BJ (cell line): ENCODE measurements at places on chromosomes 6 and 20.

DNA sequence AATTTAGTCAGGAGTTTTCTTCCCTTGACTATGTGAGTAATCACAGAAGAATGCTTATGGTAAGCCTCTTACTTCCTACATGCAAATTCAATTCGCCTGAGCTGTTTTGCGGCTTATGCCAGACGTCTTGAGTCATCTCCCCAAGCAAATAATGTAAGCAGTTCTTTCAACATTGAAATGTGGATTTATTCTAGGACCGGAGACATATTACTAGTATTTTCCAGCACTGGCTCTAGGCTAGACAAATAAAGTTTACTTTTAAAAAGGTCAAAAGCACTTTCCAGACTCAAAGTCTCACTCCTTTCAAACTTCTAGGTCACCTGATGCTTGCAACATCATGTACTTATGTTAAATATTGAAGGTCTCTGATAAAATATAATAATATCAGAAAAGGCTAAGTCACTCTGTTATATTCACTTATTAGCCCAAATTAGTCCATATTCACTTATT lies 38.1 kb upstream of the NOX3 start:
- DNase-seq: peak; percentile 98

DNA sequence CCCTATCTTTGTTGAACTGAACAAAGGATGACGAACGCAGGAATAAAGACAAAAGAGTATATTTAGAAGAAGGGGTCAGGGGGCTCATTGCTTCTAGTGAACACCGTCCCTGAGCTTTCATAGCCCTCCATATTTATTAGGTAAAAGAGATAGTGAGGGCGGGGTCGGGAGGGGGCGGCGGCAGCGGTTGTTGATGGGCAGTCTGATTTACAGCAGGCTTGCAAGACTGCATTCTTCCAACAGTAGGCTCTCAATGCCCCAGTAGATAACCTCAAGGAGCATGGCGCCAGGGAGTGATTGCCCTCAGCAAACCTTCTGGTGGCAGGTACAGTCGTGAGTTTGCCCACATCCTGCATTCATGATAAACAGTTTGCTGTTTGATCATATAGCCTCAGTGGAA lies 563.3 kb upstream of the SYNCRIP start:
- no peak for DNase-seq

DNA sequence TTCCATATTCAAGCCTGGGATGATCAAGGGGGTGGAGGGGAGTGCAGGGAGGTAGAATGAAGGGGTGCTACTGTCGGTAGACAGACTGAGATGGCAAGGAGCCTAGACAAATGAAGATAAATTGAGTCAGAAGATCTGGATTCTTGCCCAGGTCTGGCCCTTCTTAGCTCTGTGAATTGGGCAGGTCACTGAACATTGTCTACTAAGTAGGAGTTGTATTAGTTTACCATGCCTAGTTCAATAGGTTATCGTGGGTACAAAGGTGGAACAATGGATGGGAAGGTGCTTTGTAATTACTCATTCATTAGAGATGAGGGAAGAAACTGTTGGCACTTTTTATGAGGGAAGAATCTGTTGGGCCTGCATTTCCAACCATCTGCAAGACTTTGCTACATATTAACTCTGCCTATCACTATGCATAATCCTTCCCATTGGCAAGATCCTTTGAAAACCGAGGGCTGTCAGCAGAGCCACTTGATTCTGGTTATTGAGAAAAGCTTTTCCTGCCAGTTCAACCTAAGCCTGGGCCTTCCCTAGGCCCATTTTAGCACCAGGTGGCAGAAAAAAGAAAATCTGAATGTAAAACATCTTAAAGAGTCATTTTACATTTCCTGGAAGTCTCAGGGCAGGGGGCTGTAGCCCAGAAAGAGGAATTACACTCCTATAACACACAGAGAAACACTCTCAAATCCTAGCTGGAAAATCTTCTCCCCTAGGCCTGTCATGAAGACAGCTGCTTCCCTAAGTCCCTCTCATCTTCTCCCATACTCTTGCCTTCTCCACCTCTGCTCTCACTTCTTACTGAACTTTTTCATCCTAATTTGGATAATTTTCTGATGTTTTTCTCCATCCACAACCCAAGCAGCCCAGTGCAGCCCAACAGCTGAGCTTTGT lies 103.5 kb downstream of the CD24 start:
- DNase-seq: no peak

- no peak for DNase-seq
Observed at GRCh38 chr20:542777-543368, 717 bp downstream of the CSNK2A1 start.

GRCh38 chr6:20606831-20607230 lies 72.6 kb downstream of the CDKAL1 start:
- DNase-seq: no peak

DNA sequence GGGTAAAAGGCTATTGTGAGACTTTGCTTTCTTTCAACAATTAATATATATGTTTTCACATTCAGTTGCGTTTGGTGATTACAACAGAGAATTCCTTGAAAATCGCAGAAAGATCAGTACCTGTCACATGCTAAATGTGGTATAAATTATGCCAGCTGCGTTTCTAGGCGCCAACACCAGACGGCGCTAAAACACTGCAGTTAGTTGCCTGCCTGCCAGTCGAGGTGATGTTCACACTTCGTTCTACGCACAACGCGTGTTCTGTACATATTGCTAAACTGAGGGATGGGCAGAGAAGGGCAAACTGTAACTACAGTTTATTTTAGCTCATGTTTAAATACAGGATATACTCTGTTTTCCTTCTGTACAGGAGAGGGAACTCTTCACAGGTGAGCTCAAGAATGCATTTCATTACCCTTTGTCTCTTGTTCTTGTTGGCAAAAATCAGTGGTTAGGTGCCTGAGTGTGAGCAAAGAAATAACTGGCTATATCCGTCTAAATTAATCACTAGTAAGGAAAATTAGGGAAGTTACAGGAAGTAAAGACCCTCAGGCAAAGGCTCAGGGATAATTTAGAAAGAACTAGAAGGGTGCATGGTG lies 100.1 kb upstream of the RGS17 start:
- DNase-seq: no peak

DNA sequence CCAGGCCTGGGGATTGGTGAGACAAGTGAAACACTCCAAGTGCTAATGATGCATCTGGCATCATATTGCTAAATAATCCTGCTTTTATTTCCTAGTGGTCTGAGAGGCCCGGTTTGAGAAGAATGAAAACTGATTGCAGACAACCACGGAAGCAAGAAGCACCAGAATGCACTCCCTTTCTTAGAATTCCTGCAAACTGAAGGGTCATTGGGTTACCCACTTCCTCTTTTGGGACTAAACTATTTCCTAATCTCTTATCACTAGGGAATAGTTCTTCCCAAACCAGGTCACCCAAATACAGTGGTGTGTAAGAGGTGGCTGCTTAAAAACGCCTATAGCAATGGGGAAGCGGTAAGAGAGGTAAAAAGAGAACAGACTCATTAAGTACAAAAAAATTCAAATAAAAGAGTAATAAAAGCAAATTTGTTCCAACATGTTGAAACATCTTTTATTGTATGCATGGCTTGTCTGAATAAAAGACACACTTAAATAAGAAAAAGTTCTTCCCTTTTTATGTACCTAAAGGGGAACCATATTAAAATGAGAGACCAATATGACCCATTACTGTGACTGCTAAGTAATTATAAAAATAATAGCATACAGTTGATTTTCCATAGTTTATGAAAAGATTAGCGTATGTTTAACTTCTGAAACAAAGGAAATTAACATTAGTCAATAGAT lies 125.8 kb downstream of the MYB start:
- no peak for DNase-seq

- no peak for DNase-seq
Observed at GRCh38 chr20:57612916-57613315, 7.3 kb downstream of the ZBP1 start.

- DNase-seq: no peak
Observed at GRCh38 chr6:167416676-167417430, 92.0 kb downstream of the TTLL2 start.

- no peak for DNase-seq
Observed at GRCh38 chr6:53424300-53424699, 75.5 kb upstream of the ELOVL5 start.

- no peak for DNase-seq
Observed at GRCh38 chr6:6461138-6461537, 127.4 kb upstream of the LY86 start.

GRCh38 chr6:11542863-11543262 lies 5.3 kb downstream of the TMEM170B start:
- DNase-seq: no peak

- no peak for DNase-seq
Observed at GRCh38 chr6:21186479-21187055, 407.0 kb upstream of the SOX4 start.

DNA sequence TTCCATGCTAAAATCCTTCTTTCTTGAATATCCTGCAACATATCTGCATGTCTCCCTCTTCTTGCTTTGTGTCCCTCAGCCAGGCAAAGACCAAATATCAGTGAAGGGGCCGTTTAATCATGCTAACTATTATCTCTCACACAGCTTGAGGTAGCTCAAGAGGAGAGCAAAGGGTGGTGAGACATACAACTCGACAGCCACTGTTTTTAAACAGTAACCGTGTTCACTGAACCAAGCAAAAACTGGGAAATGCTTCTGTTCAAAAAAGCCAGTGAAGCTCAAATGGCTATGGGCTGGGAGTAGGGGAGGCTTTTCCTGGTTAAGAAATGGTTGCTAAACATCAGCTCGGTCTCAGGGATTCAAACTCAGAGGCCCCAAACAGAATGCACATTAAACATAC lies 83.4 kb downstream of the MAP7 start:
- no peak for DNase-seq

DNA sequence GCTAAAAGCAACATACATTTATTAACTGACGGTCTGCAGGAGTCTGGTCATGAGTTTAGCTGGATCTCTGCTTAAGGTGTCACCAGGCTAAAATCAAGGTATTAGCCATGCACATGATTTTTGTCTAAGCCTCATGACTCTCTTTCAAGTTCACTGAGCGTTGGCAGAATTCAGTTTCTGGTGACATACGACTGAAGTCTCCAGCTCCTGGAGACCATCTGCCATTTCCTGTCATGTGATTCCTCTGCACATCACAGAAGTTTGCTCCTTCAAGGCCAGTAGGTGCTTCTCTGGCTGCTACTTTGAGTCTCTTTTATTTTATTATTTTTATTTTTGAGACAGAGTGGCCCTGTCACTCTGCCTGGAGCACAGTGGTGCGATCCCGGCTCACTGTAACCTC lies 148.4 kb upstream of the EYA4 start:
- DNase-seq: no peak

DNA sequence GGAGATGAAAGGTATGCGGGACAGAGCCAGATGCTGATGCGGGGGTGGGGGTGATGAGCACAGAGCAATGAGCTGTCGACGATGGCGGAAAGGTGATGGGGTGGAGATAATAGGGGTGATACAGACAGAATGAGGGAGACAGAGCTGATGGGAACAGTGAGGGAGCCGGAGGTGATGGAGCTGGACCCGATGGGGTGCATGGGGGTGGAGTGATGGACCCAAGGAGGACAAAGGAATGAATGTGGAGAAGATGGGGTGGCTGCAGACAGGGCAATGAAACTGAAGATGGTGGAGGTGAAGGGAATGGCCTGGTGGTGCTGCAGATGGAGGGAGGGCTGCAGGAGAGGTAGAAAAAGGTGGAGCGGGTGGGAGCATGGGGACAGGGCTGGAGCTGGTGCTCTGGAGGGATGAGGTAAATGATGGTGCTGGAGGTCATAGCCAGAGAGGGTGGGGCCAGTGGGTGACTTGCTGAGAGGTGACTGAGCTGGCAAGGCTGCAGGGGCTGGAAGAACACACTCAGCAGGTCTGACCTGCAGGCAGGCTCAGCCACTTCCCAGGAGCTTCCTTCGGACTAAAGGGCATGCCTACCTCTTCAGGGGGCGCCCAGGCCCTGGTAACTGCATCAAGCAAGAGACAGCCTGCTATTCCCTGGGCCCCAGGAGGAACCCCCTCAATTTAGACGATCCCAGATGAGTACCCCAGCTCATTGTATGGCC lies 6.0 kb upstream of the FOXS1 start:
- no peak for DNase-seq

- no peak for DNase-seq
Observed at GRCh38 chr6:110769923-110770322, 45.3 kb downstream of the CDK19 start.

DNA sequence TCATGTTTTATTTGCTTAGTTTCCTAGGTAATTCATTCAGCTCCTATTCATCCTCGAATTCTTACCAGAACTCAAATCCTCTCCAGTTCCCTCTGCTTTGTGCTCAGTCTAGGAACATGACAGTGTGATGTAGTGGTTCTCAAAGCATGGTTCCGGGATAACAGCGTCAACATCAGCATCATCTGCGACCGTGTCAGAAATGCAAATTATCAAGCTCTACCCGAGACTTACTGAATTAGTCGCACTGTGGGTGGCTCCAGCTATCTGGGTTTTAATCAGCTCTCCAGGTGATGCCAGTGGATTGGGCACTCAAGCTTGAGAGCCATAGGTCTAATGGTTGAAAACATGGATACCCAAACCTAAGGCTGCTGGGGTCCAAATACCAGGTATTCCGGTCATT lies 7.7 kb upstream of the STK35 start:
- DNase-seq: no peak

DNA sequence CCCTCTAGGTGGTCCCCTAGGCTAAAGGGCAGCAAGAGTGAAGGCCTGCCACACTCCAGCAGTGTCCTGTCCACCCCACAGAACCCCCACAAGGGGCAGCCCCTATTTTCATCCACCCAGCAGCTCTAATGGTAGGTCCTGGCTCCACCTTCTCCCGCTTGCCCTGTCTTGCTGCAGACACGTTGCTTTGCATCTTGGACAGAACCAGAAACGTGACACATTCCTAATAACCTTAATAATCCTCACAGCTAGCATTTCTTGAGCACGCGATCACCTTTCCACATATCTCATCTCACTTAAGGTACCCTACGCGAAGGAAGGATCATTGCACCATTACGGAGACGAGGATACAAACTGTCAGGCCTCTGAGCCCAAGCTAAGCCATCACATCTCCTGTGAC lies 11.7 kb upstream of the SLC22A23 start:
- DNase-seq: no peak

GRCh38 chr6:1522779-1523178 lies 86.9 kb upstream of the FOXC1 start:
- DNase-seq: no peak

- no peak for DNase-seq
Observed at GRCh38 chr6:124792386-124792785, 169.9 kb upstream of the RNF217 start.

DNA sequence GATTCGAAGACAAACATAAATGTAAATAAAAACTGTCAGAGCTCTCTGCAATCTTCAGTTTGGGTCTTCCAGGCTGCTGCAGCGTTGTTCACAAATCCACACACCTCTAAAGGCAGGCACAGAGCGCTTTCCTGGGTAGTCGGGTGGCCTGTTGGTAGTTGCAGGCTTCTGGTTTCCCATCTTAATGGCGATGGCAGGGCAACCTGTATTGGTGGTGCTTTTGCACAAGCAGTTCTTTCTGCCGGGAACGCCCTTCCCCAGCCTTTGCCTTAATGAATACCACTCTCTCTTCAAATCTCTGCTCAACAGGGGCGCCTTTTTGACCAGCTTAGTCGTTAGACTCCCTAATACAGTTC lies 723 bp upstream of the IFT52 start:
- DNase-seq: no peak

- DNase-seq: no peak
Observed at GRCh38 chr20:8523684-8524083, 391.6 kb downstream of the PLCB1 start.
